Activated CD4-positive, alpha-beta memory T cell treated with anti-CD3 and anti-CD28 coated beads for 36 hours (primary cell): ENCODE measurements at places on chromosomes 5 and 9. TPM values are rescaled to one million over a fixed set of nuclear protein-coding genes. Genes with fewer than 3 reads are reported as not detected.
A peak's percentile ranks its signal among the peaks of the same experiment; 100 is the strongest.

- DNase-seq: no peak
Measured at GRCh38 chr9:131620764-131621520, 75.6 kb downstream of the PRRT1B start.

GRCh38 chr5:78647351-78647818, 1.2 kb downstream of the LHFPL2 start:
- peak; percentile 16 for DNase-seq

GRCh38 chr9:125189361-125190289, at the start of gene PPP6C:
Gene PPP6C, minus strand, starts transcription at chr9:125189803. Its CDS starts 85 bp downstream, at chr9:125189718.
- peak; percentile 99 for DNase-seq

- no peak for DNase-seq
Measured at GRCh38 chr5:76715486-76715735, 515 bp upstream of the F2R start.

DNA sequence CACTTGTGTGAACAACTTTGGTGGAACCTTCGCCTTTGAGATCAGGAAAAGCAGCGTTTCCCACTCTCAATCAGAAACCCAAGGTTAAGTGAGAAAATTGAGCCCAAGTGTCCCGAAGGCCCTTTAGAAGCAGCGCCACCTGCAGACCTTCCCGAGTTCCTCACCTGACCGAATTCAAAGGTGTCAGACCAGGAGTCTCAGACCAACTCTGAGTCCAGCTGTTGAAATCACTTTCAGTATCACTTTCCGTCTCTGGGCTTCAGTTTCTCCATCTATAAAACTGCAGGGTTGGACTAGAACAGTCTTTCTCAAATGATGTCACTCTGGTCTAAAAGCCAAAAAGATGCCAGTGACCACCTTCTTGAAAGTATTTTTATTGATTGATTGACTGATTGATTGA, 31.7 kb upstream of the GRHPR start:
- DNase-seq: peak; percentile 62

- no peak for DNase-seq
Measured at GRCh38 chr5:159100782-159101646, 1.3 kb upstream of the EBF1 start.

Gene SLC1A1
- total RNA-seq: not detected

DNA sequence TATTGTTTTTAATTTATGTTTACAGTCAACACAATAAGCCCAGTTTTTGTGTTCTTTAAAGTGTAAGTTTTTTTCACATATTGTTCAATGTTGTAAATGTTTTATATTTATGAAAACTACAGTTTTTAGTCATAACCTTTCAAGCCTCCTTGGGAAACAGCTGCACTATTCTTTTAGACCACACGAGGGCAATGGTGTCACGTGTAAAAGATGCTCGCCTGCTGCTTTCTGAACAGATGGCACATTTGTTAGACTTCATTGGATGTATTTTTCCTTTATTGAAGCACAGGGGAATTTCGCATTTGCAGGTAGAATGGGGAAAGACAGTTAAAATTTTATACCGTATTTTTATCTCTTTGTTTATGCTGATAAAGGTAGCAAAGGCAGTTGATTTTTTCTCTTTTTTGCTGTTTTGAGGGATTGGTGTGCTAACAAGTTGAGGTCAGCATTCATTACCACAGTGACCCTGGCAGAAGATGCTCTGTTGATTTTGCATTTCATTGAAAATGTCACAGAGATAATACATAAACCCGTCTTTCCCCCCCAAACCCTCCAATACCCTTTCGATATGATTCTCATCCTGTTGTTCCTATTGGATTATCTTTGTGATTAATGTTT, 59.0 kb downstream of the MAT2B start:
- DNase-seq: peak; percentile 76

DNA sequence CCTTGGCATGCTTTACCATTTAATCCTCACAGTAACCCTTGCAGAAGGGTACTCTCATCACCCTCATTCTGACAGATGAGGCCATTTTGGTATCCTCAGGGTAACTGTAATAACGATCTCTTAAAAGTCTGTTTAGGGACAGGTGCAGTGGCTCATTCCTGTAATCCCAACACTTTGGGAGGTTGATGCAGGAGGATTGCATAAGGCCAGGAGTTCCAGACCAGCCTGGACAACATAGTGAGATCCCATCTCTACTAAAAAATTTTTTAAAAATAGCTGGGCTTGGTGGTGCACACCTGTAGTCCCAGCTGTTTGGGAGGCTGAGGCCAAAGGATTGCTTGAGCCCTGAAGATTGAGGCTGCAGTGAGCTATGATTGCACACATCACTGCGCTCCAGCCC, 31.8 kb downstream of the CSF1R start:
- no peak for DNase-seq

DNA sequence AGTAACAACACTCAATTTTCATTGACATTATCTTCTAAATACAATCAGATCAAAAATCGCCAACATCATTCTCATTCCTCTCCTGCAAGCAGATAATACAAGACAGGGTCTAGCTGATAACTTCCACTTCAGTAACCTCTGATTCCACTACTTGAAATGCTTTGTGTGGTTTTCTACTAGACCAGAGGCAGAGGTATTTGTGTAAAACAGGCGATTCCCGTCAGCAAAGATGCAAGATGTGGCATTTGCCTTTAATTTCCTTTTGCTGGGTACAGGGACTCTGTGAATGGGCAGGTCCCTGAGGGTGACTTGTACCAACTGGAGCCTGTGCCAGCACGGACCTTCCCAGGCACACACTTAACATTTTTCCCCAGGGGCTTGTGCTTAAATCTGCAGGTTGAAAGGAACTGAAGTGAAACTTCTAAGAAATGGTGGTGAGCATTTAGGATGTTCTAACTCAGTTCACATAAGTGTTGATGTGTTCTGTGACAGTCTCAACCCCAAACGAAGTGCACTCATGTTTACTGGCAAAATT, 625.5 kb upstream of the WWC1 start:
- no peak for DNase-seq

Gene HRH2
- 11.6 TPM for total RNA-seq
